ENCODE measurements at places on chromosomes 1 and 21.

- DNase-seq: no peak
Measured at GRCh38 chr1:4690951-4691675, 36.7 kb downstream of the AJAP1 start.

- DNase-seq: no peak
Measured at GRCh38 chr1:24864370-24864777, 65.7 kb downstream of the RUNX3 start.

DNA sequence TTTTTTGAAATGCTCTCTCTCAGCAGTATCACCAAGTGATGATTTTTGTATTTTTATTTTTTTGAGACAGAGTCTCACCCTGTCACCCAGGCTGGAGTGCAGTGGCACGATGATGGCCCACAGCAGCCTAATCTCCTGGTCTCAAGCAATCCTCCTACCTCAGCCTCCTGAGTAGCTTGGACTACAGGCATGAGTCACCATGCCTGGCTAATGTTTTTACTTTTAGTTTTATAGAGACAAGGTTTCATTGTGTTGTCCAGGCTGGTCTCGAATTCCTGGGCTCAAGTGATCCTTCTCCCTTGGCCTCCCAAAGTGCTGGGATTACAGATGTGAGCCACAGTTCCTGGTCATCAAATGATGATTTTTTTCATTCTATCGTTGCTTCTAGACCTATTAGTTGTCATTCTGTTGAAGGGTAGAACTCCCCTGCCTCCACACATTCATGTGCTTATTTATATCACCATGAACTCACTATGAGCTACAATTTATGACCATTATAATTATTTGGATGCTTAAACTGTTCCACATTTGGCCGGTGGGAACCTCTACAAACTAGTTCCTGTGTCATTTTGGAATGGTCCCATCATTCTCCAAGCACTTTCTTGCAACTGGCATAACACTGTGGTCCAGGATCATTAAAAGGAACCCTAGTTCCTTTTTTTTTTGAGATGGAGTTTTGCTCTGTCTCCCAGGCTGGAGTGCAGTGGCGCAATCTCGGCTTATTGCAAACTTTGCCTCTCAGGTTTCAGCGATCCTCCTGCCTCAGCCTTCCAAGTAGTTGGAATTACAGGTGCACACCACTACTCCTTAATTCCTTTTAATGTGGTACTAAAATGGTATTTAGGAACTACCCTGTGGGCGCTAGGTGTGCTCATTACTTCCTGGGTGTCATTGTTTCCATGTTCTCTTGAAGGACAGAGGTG, 20.2 kb upstream of the TOR3A start:
- DNase-seq: no peak

GRCh38 chr1:232328486-232329102, 301.3 kb downstream of the SIPA1L2 start:
- DNase-seq: no peak

- DNase-seq: peak; percentile 28
Measured at GRCh38 chr1:220680085-220680687, 10.0 kb upstream of the C1orf115 start.

DNA sequence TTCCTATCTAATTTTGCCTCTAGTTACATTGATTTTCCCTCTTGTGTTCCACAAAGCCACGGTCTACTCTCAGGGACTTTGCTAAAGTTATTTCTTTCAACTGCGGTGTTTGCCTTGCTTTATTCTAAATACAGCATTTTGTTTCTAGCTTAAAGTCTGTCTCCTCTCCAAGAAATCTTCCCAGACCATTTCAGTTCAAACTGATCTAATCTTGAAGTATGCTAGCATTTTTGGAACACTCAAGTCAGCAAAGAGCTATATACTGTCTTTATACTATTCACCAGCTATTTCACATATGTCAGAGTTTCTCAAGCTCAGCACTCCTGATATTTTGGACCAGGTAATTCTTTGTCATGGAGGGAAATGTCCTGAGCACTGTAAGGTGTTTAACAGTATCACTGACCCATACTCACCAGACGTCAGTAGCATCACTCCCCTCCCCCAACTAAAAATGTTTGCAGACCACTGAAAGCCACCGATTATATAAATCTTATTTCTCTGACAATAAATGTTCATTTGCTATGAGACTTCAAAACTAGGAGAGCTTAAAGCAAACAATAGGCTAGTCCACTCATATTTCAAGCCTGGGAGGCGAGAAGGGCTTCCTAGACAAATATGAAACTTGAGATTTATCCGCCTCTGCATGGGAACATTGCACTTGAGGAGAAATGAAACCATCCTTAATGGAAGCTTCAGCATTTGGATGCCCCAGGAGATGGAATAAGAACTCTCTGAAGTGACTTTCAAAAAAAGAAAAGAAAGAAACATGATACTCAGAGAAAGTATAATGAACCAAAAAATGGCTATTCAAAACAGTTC, 81.1 kb downstream of the KIAA0319L start:
- no peak for DNase-seq

GRCh38 chr1:223730479-223731132, 18.3 kb downstream of the CAPN2 start:
- DNase-seq: no peak

DNA sequence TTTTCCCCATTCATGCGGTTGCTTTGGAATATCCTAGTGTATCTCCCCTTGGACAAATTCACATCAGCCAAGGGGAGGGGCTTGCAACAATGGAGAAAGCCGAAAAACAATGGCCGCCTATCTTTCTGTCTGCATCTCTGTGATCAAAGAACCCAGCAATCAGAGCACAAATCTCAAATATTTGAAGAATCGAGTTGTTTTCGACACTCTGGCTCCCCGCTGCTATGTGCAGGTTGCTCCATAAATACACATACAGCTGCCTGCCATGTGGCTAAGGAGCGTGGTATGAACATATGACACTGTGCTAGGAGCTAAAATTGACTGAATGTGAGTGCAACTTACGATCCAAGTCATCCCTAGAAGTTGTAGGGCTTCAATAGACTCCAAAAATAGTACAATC, 8.5 kb downstream of the CFHR4 start:
- no peak for DNase-seq

DNA sequence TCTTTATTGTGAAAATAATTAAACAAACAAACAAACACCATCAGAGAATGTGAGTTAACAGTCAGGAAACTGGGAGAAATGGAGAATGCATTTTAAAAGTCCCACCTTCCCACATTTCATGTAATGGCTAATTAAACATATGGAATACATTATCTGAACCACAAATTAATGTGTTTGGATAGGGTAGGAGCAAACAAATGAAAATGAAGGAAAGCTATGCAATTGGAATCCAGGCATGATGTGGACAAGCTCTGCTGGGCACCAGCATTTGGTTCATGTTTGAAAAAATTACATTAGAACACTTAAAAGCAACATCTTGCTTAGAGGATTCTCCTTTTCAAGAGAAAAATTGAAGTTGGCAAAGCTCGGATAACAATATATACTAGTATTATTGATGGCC, 628.1 kb downstream of the LMO4 start:
- DNase-seq: no peak

DNA sequence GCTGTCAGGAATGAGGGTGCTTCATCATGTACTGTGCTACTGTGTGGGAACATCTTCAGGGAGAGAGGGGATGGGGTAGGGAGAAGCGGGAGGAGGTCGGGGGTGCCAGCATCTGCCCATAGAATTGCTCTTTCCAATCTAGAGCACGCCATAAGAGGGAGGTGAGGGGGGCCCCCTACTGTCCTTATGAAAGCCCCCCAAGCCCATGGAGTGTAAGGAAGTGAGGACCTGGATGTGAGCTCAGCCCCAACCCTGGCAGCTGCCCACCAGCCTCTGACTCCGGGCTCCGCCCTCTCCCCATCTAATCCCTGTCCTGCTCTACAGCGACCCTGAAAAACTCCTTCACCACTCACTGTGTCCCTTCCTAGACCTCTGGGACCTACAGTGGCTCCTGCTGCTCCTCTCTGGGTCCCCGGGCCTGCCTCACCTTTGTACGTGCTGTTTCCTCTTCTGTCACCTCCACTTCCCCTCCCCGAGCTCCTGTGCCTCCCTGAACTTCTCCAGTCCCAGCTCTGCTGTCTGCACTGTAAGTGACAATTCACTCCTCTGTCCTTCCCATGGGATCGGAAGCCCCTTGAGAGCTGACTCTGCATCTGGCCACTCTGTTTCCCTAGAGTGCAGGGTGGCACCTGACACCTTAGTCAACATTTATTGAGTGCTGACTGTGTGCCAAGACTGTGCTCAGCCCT, 269.4 kb downstream of the PTPRU start:
- DNase-seq: no peak

DNA sequence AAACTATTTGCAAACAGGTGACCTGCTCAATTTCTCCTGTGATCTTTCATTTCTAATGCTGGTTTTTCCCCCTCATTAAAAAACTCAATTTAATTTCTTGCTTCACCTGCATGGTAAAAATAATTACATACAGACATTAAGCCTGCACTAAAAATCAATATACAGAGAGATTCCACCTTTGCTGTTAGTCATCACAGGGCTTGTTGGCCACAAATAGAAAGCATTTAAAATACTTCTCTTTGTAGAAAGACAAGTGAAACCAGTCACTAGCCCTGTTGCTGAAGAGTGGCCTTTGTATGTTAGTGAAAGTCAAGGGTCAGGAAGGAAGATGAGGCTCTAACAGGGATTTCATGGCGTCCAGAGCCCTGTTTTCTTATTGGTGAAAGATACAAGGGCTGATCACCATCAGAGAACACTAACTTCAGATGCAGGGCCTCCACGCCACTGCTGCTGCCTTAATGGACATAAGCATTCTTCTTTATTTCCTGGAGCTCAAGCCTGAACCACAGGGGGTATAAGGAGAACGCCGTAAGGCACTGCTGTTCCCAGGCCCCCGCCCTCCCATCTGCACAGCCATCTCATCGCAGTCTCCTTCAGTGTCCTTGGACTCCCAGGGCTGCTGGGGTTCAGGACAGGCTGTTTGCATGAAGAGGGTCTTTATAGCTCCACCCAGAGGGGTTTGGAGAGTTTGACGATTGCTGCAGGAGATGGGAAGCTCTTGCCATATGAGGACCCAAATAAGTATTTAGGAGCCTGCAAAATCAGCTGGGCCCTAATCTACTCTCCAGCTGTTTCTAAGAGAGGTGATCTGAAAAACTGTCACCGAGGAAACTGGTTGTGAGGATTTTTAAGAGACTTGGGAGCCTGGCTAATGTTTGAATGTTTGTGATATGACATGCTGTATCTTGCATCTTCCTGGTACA, 117.3 kb upstream of the IRF2BP2 start:
- DNase-seq: no peak

DNA sequence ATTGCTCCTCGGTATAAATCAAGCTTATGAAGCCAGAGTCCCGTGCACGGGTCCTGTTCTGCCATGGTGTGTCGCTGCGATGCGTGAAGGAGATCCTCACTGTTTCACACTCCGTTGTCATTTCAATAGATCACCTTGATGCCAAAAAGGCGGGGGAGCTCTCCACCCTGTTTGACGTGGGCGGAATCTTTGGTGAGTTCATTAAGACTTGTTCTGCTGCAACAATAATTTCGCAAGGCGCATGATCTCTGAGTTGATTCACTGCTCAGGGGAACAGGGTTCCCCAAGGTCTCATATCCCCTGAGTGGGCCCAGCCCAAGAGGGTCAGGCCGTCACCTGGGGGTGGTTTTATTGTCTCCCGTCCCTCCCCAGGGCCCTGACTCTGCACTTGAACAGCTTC, 50.0 kb downstream of the SLC37A1 start:
- no peak for DNase-seq

- no peak for DNase-seq
Measured at GRCh38 chr1:54571803-54572541, 23.9 kb downstream of the ACOT11 start.

DNA sequence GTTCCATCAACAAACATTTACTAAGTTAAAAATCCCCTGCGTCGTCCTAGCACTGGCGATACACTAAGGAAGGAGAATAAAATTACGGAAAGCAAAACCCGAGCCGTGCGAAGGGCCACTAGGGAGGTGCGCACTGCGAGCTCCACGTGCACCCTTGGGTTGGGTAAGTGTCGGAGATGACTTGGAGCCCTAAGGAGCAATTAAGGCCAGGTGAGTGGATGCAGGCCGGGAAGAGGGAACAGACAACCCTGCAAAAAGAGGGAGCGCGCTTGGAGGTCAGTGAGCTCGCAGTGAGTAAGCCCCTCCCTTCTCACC, 704 bp downstream of the WDR4 start:
- DNase-seq: no peak

Measured in COR-L47 (cell line).